ENCODE measurements at places on chromosomes 3 and 15.

- no peak for DNase-seq
These were observed at the start of gene ABCF3 for GRCh38 chr3:184186184-184186901. Gene ABCF3, plus strand, starts transcription at chr3:184186199. Its CDS starts 9 bp downstream, at chr3:184186208.

DNA sequence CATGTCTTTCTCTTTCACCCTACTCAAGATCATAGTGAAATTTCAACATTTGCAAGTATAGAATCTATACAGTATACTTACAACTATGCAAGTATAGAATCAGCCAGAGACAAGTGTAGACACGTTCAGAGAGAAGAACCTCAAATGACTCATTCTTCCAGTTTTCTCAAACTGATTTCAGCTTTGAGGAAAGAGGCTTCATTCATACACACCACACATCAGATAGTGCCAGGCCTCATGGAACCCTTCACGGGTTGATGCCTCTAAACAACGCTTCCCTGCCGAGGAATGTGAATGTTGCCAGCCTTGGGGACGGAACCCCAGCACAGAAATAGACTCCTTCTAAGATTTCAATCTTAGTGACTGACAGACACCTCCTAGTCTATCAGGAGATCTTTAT lies 135.7 kb downstream of the FOXP1 start:
- DNase-seq, result no peak

DNA sequence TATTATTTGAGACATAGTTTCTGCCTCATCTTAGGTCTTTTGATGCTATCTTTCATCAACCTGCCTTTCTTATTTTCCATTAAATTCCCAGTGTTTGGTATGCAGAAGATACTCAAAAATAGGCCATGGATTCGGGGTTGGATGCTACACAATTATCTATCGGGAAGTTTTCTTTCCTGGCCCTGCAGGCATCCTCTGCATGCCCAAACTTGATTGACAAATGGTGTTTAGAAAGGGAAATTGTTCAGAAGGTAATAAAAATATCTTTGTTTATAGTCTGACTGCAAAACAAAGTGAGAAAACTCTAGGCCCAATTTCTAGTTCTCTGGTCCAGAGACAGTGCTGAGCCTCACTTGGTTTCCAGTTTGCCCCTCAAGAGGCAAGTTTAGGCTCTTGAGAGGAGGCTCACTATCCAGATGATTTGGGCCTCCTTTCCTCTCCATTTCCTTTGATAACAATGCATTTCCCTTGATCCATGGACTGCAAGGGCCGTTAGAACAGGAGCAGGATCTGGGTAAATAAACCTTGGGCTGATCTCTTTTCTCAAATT lies 157.1 kb upstream of the DPH6 start:
- no peak for DNase-seq

- no peak for DNase-seq
These were observed 889.2 kb downstream of the PDCD6IP start for GRCh38 chr3:34687671-34688070.

GRCh38 chr15:27250223-27250622 lies 279.2 kb downstream of the GABRG3 start:
- no peak for DNase-seq

GRCh38 chr3:181564222-181564621 lies 147.5 kb upstream of the SOX2 start:
- DNase-seq, result no peak

DNA sequence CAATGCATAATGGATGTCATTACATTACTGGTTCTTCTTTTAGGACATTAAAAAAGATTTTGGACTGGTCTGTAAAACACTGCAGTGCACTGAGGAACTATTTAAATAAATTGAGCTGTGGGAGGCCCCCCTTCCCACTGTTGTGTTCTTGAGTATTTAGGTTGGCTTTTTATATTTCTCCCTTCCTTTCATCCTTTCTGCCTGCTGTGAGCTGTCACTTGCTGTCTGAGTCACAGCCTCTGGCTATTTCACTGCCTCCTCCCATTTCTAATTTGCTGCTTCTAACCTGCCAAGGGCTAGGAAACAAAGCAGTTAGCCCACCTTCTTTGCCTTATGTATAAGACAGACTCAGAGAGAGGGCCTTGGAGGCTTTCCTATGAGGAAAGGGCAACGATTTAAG lies 89.0 kb upstream of the FNDC3B start:
- DNase-seq, result no peak

DNA sequence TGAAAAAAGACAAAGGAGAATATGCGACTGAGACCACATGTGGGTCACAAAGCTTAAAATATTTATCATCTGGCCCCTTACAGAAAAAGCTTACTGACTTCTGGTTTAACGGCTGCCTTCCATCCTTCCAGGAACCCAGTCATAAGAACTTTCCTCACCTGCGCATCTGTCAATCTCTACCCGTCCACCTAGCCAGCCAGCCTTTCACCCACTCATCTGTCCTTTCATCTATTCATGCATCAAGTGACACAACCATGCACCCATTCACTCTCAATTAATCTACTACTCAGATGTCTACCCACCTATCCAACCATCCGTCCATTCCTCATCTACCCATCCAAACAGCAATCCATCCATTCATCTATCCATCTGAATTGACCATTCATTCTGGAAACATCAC lies 64.2 kb upstream of the NR2C2 start:
- DNase-seq, result no peak

- no peak for DNase-seq
These were observed 83.1 kb downstream of the CGGBP1 start for GRCh38 chr3:87975716-87976115.

DNA sequence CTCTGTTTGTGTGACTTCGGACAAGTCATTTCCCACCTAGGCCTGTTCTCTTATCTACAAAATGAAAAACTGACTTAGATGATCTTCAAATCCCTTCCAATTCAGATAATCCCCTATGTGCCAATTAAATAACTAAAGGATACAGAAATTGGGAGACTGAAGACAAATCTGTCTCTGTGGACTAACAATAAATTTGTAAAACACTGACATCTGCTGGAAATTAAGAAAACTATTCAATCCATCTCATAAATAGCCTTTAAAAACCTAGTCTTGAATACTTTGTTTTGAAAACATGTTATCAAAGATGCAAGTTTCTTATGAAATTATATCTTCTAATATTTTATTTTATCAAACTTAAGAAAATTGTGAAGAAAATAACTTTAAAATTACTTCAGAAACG lies 38.3 kb downstream of the MTHFS start:
- no peak for DNase-seq

GRCh38 chr15:28022961-28023360 lies 76.2 kb downstream of the OCA2 start:
- no peak for DNase-seq

DNA sequence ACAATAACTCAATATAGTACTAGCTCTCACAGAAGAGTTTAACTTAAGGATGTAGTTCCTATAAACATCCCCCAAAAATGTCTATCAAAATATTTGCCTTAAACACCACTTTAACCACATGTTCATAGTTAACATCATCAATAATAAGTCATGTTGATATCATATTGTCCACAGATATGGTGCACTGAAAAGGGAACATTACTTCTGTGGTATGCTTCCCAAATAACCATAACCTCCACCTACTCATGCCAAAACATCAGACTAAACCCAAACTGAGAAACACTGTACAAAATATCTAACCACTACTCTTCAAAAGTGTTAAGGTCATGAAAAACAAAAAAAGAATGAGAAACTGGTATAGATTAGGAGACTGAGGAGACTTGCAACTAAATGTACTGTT lies 32.9 kb downstream of the SLC4A7 start:
- DNase-seq, result no peak

DNA sequence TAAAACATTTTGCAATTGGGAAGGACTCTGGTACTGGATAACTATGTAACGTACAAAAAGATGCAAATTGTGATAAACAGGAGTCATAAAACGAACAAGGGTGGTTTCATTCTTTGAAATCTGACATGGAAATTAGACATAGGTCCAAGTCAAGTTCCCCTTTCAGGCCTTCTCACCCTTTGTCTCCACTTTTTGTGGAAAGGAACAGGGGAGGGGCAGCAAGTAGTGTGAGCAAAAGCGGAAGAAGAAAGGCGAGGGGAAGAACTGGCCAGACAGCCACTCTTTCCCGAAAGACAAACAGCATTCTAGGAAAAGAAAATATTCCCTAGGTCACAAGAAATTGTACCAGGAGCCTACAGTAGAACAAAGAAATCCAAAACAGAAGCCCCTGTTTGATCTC lies 52.6 kb downstream of the MCF2L2 start:
- no peak for DNase-seq

GRCh38 chr3:33000691-33001385 lies 49.4 kb downstream of the CCR4 start:
- no peak for DNase-seq

- DNase-seq, result no peak
These were observed 4.0 kb upstream of the ZNF639 start for GRCh38 chr3:179318876-179319275.

DNA sequence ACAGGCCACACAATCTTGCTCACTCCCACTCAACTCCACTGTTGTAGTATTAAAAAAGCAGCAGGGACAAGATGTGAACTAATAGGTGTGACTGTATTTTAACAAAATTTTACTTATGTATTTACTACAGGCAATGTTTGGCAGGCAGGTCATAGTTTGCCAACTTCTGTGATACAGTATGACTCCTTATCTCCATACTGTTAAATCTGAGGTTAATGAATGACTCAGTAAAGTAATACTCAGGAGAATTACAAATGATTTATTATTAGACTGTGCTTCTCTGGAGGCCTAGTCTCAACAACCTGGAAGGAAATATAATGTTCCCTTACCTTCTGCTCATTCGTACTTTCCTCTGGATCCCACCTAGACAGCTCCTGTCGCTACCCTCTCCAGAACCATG lies 258.6 kb upstream of the KCNMB2 start:
- DNase-seq, result no peak

DNA sequence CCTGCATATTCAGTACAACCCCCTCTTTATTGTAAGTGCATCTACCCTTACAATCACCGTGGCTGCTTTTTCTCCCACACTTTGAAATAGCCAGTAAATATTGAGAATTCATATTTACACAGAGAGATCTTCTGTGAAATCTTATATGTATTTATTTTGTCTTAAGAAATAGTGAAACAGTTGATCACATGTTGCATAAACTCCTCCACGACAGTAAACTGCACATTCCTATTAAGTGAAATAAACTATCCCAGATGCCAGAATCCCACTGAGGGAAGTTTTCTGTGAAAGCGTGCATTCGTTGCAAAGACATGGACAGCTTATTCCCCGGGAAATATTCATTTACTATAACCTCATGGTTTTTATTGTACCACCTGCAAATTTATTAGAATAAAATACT lies 796.0 kb downstream of the ROBO2 start:
- DNase-seq, result no peak

GRCh38 chr15:61685534-61685933 lies 374.7 kb downstream of the VPS13C start:
- DNase-seq, result no peak

GRCh38 chr3:144324076-144324475 lies 352.5 kb downstream of the DIPK2A start:
- DNase-seq, result no peak

DNA sequence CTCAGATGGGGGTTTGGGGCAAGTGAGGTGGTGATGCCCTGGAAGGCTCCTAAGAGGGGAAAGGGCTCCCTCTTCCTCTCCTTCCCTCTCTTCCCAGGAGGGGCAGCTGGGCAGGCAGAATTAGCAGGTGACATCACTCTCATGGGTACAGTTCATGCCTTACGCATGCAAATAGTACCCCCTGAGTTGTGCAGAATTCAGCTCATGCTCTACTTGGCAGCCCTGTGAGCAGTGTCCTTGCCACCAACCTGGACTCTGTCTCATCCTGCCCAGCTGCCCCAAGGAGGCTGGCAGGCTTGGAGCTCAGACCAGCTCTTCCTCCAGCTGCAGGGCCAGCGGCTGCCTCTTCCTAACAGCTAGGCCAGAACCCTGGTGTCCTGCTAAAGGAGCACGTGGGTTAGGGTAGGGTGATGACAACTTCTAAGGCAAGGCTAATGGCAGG lies 3.3 kb downstream of the CHAC1 start:
- no peak for DNase-seq

Data from GM13977 (cell line).